ENCODE measurements at places on chromosomes 5 and 9. TPM values are rescaled to one million over a fixed set of nuclear protein-coding genes. Genes with fewer than 3 reads are reported as not detected.

GRCh38 chr5:158525663-158526062 is 574.1 kb downstream of the EBF1 start:
- DNase-seq = no peak

GRCh38 chr9:97923529-97924108 is 1.3 kb upstream of the TRMO start:
- peak; percentile 59 for DNase-seq

GRCh38 chr9:15927161-15927560 is 374.3 kb downstream of the CCDC171 start:
- DNase-seq = no peak

GRCh38 chr5:169788168-169788567 is 151.1 kb downstream of the DOCK2 start:
- no peak for DNase-seq

DNA sequence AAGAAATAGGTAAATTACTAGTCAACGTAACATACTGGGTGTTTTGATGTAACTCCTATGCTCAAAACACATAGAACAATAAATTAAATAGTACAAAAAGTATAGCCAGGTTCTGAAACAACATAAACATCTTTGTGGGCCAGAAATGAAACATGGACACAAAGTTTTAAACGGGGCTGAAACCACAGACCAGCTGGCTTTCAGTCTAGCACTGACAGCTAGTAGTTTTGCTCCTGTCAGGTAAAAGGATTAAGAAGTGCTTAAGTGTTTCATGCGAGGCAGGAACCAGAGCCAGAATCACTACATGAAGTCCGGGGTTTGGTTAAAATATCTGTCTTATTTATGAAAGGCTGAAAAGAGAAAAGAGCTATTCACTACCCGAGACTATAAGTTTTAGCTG is 19.5 kb downstream of the DCAF10 start:
- DNase-seq = no peak

- DNase-seq = no peak
Observed at GRCh38 chr9:36158122-36158521, 11.1 kb upstream of the CCIN start.

GRCh38 chr5:55582256-55582655 is 47.5 kb upstream of the PLPP1 start:
- no peak for DNase-seq

DNA sequence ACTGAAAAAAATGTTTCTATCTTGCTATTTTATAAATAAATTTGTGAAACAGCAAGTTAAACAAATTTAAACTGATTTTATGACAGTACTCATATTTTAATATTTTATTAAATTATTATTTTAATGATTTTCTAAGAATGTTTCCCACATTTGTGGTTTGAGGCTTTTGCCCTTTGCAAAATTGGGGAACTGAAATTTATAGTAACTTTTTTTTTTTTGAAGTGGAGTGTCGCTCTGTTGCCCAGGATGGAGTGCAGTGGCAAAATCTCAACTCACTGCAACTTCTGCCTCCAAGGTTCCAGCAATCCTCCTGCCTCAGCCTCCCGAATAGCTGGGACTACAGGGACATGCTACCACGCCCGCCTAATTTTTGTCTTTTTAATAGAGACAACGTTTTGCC is 7.2 kb upstream of the ADGRV1 start:
- DNase-seq = no peak

GRCh38 chr9:121711281-121711680 is 59.8 kb downstream of the DAB2IP start:
- no peak for DNase-seq

DNA sequence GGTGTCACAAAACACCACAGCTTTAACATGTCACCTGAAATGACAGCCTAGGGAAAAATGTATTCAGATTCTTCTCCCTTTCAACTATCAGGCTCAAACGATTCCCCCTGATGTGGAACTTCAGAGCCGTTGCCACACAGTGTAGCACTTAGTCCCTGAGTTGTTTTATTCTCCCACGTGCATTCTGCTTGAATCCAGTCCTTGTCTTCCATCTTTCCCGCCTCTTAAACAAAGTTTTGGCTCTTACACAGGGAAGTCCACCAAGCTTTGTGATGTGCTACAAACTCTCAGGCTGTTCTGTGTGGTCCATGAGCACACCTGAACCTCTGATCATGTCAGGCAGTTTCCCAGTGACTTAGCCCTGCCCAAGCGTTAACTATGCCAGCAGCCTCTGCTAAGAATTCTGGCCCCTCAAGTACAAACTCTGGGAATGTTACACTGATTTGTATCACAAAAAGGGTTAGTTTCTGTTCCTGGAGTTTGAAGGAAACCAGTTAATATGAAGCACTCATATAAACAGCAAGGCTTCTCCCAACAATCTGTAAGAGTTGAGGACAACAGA is 45.8 kb upstream of the RNF38 start:
- DNase-seq = no peak

DNA sequence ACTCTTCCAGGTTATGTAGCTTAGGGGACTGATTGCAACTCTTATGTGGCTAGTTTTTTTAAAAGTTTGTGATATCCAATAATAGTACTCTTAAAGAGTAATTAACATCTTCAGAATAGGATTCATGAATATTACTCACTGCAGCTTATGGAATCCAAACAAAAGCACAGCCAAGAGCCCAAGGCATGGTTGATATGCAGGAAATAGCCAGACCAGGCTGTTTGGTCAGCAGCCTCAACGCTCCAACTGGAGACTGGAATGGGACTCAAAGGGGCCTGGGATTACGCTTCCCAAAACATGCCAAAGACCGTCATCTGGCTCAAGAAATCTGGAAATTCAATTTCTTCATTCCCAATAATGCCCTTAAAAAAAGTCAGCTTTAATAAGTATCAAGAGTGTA is 268.6 kb downstream of the SEC61B start:
- DNase-seq = no peak

GRCh38 chr5:132377738-132378137 is 8.2 kb downstream of the SLC22A5 start:
- DNase-seq = no peak

DNA sequence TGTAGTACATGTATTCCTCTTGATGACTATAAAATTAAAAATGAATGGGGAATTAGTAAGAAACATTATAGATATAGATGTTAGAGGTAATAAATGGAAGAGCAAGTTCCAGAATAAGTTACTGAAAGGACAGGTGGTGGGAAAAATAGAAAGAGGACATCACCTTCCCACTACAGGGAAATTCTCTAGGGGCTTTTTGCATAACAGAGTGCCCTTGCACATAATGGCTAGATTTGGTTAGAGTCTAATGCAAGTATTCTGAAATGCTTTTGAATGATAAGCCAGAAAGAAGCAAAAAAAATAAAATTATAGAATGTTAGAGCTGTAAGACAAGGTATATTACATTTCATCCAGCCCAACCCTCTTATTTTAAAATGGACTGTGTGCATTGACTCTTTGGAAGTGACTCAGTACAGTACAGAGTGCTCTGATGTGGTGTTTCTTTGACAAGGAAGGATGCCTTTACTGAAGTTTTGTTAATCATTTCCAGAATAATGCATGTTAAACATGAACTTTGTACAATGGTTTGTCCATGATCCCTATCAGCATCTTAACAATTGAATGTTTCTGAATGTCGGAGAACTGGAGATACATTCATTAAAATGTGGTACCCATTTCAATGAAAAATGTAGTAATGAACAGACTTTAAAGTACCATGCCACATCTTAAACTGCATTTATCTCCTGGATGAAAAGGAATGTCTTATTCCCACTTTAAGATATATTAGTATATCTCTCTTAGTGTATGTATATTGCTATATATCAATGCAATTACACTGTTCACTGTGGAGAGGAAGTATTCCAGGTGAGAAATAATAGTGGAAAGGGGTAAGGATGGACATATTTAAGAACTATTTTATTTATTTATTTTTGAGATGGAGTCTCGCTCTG is 391.1 kb downstream of the ADGRV1 start:
- peak; percentile 11 for DNase-seq

DNA sequence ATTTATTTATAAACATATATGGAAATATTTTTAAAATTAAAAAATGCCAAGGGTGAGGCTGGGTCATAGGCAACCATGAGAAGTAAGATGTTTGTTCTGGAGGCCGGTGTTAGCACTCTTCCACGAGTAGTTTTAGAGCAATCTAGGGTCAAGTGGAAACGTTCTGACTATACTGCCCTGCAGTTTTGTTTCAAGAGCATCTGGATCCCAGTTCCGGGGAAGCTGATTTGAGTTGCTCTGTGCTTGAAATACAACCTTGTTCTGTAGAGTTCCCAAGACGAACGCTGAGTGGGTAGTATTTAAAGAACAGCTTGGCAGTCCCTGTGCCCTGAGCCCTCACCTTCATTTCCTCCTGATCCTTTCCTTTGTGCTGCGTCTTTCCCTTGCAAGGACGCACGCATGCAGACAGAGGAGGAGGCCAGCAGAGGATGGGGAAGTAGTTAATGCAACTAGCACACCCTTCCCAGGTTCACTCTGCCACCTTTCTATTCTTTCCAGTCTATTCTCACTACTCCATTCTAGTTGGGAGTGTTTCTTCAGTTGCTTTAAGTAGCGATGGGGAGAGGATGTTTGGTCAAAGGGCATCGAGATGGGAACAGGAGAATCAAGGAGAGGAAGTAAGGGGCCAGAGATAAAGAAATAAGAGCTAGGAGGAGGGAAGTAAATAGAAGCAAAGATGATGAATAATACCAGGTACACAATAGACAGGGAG is 68.3 kb upstream of the ZSWIM6 start:
- DNase-seq = no peak

GRCh38 chr5:82365744-82366228 is 87.6 kb upstream of the RPS23 start:
- DNase-seq = peak; percentile 61

- peak; percentile 17 for DNase-seq
Observed at GRCh38 chr5:68344447-68345111, 129.0 kb downstream of the PIK3R1 start.

GRCh38 chr5:79173626-79174025 is 62.0 kb downstream of the BHMT start:
- peak; percentile 36 for DNase-seq

Gene TRIP13
- 29.9 TPM for total RNA-seq

Gene SPINK6
- not detected for total RNA-seq

Gene DAB2
- total RNA-seq = 9.5 TPM

Gene DNAJA1
- 194 TPM for total RNA-seq

Gene PIP5KL1
- 0.17 TPM for total RNA-seq

Gene KCNIP1
- not detected for total RNA-seq

Gene RAB14
- total RNA-seq = 42.5 TPM

Gene GAS1
- 0.22 TPM for total RNA-seq

Measured in Calu3 (cell line).